Kidney glomerular epithelial cell (primary cell): ENCODE measurements at places on chromosomes 3 and 15.

DNA sequence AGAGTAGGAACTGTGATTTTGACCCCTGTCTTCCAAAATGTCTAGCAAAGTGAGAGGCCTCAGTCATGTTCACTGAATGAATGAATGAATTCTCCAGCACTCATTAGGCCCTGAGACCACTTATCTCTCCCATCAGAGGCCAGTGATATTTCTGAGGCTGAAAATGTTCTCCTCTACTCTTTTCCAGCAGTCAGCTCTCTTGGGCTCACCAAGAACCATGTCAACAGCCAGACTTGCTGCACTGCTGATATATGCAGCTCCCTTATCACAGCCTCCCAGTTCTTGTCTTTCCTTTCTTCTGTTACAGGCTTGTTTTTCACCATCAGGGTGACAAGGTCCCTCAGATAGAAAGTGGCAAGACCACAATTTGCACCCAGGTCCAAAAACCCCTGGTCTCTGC, 28.7 kb upstream of the MFSD1 start:
- DNase-seq: no peak

DNA sequence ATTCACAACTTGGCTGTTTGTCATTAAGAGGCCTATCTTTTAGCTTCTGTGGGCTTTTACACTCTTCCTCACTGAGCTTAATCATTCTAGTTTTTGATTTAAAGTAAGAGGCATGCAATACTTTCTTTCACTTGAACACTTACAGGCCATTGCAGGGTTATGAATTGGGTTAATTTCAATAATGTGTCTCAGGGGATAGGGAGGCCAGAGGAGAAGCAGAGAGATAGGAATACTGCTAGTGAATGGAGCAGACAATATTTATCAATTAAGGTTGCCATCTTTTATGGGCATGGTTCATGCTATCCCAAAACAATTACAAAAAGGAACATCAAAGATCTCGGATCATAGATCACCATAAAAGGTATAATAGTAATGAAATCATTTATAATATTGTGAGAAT, 189.8 kb downstream of the EPHA3 start:
- DNase-seq: no peak

DNA sequence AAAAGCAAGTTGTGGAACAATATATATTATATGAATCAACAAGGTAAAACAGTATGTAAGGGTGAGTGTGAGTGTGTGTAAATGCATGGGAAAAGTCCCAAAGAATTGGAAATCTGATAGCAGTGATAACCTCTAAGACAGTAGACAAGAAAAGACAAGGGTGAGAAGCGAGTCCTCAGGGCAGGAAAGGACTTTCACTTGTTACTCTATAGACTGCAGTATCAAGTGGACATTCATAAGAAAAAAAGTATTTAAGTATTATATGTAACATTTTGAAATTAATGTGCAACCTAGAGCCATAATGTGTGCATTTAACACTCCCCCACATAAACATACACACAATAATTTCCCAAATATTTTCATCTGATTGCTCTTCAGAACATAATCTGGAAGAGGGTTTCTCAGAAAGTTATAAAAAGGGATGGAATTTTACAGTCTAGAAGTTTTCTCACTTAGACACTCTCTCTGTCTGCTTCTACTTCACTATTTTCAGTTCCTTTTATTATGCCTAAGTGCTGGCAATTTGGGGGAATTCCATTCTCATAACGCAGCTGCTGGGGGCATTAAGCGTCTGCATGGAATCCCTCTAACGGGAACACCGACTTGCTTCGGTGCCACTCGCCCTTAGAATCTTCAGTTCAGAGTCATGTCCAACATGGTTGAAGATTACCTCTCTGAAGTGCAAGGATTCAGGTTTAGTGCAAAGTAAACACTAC, 50.0 kb upstream of the CDIN1 start:
- DNase-seq: no peak

GRCh38 chr3:195163719-195164572, 107.0 kb downstream of the XXYLT1 start:
- DNase-seq: no peak

DNA sequence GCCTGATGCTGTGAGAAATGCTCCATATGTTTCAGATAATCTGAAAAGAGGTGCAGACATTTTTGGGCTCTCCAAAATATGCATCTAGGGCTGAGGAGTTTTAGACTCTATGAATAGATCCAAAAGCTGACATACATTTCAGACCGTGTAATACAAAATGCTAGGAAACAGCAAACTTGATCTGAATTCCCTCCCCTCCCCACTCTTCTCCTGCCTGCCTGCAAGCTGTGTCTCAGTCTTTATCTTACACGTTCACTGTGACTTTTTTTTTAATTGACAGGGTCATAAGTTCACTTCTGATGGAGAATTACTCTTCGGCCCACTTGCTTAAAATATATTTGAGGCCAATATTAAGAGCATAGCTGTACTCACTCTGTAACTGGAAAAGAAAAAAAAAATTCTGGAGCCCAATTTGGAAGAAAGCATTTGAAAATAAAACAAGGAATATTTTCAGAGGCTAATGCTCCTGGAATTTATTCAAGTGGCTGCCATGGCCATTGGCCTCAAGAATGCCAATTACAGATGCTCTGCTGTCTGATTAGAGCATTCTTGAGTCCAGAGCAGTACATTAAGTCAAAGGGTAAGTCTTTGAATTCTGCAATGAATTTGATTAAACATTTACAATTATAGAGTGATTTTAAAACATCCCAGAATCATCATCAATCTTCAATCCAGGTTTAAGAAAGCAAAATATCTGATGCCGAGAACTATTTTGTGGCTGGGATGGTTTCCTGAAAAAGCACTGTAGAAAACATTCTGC, 146.2 kb upstream of the SEMA6D start:
- no peak for DNase-seq

DNA sequence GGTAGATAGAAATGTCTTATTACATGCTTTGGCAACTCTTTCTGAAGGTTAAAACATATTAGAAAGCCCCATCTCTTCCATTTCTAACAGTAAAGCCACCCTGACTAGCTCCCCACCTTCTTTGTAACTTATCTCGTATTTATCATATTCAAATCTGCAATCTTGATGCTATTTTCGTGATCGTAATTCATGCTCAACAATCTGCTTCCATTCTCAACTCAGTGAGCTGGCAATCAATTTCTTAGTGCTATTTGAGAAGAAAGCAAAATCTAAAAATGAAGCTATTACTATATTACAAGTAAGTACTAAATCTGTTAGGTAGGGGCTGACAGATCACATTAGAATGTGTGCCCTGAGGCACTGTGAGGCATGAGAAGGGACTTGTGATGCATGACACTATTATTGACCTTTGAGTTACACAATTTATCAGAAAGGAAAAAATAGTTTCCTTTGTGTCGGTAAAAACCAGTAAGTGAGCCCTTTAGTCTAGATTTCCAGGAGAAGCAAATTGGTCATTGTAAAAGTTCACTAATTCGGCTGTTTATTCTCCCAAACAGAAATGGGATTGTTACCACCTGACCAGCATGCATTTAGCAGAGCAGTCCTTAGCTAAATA, 379.7 kb upstream of the CNTN6 start:
- DNase-seq: no peak

DNA sequence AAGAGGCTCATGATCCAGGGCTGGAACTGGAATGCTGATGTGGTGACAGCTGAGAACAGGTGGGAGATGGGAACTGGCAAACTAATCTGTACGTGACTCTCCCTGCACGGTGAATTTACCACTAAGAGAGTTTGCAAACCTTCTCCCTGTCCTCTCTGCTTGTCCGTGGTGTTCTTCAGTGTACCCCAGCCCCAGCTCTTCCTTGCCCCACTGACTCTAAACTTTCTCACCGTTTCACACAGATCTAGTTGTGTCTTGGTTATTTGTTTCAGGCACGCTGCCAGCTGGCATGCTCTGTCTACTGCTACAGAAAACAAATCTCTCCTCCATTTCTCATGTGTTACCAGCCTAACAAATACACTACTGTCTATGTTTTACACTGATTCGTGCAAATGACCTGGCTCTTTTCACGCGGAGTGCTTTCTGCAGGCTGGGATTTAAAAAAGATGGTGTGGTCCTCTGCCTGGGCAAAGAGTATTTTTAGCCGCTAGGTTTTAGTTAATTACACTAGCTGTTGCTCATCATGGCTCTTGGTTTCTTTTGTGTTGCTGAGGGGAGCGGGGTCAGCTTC, 192.7 kb upstream of the LRIG1 start:
- DNase-seq: no peak

DNA sequence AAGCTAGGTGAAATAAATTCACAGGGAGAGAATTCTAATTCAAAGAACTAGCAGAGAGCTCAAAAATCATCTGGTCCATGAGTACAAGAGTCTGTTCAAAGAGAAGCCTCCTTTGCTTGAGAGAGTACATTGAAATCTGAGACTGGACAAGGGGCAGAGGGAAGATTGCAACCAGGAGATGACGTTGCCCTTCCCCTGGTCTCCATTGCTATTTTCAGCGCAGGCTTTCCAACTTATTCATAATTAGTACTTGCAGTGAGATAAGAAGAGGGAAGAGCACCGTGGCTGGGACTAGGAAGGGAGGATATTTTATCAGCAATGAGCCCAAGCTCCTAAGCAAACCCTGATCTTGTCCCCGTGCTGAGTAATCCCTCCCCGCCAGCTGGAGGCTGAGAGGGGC, 251.8 kb upstream of the RORA start:
- no peak for DNase-seq

- no peak for DNase-seq
Observed at GRCh38 chr3:148420242-148420641, 277.5 kb upstream of the AGTR1 start.

DNA sequence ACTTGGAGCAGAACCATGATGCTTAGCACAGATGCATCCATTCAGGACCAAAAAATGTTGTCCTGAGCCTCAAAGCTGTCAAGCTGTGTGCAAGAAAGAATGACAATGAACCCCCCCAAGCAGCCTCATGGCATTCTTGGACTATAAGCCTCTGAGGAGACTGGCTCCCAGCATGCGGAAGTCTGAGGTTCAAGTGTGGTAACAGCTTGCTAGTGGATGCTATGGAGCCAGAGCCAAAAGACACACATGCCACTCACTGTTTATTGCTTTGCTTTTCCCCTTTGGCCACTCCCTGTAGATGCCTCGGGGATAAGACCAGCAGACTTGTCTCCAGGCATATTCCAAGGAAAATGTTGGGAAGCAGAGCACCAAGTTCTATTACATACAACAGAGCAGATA, 38.2 kb upstream of the SNRK start:
- no peak for DNase-seq

DNA sequence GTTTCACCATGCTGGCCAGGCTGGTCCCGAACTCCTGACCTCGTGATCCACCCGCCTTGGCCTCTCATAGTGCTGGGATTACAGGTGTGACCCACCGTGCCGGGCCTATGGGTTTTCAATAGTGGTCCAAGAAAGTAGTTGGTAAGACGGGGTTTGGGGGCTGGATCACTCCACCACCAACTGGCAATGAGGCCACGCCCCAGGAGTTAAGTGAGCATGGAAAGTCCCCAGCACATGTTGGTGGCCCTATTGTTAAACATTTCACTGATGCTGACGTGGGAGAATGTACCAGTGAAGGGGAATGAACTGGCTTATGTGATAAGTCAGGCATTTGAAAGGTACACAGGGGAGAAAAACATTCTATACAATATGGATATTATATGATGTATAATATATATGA, 80.4 kb downstream of the CHRD start:
- DNase-seq: no peak

DNA sequence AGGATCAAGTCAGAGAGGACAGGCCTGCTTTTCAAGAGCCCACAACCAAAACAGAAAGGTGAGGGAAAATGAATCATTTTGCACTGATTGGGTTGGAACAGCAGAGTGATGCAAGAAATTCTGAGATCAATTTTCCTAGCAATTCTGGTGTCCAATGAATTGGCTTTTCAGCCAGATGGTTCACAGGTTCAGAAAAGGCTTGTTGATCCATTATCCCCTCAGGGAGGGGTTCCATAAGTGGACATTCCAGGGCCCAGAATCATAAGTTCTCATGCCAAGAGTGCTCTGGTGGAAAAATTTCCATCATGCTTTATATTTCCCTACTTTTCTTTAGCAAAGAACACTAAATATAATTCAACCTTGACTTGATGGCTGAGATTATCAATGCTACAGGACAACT, 16.2 kb downstream of the RBP2 start:
- DNase-seq: no peak

DNA sequence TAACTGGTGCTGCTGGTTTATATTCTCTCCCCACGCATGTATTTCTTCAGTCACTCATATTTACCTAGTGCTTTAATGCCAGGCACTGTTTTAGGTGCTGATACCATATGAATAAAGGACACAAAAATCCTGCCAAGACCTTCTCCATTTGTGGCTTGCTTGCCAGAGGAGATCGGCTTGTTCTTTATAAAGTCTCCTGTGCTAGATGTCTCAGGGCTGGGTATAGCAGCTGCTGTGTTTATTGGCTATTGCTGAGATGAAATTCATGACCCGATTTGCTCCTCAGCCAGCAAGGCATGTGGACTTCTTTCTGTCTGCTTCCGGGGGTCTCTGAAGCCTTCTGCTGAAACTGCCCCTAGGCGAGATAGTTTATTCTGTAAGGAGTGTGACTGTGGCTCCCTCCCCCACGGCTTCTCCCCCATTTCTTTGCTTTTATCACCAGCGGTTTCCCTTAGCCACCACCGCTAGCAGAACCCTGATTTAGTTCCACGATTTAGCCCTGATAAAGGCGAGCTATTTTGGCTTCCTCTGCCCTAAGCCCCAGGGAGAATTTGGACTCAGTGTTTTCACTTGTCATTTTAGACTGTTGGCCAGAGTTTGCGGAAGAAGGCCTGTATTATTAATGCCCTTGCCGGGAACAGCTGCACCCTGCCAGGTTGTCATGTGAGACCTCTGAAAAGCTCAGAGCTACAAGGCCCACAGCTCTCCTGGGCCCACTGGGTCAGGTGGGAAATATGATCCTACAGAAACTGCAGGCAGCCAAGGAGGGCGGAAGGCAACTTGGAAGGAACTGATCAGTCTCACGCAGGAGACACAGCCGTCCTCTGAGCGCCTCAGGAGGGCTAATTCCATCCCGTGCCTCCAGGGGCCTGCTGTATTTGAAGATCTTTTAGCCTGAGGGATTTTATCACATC, 46.8 kb downstream of the ST6GAL1 start:
- DNase-seq: no peak

DNA sequence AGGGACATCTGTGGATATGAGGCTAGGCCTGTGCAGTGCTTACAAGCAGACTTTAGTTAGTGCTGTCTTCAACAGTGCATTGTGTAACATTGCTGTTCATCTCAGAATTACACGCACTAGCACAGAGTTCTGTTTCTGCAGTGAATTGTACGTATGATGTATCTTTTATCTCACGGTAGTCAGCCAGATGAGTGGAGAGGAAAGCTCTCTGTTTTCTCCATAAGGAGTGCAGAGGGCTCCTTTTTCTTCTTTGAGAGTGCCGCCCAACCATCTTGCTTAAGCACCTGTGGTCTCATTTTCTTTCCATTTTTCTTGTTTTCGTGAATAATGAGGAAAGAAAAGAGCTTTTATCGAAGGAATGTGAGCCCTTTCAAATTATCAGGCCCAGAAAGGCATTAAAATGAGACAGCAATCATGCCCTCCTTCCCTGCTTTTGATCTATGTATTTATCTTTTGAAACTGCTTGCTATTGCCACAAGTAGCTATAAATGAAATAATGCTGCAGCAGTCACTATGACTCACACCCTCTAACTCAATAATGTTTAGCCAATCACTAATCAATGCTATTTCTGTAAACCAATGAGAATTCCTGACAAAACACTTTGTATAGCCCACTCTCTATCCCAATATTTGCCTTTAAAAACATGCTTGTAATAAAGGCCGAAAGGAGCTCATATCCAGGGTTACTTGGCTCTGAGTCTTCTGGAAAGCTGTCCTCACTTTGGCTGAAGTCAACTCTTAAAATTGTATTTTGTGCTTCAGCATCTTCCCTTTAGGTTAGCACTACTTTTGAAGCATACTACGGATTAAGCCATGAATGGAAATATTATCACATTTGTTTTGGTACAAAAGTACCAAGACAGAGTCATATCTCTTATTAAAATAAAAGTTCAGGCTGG, 226.0 kb upstream of the P2RY1 start:
- DNase-seq: no peak
